Activated CD8-positive, alpha-beta memory T cell treated with anti-CD3 and anti-CD28 coated beads for 1 hour (primary cell): ENCODE measurements at places on chromosomes 4 and X.

- DNase-seq: no peak
These were observed 5.7 kb upstream of the ZNF518B start for GRCh38 chr4:10462876-10463275.

DNA sequence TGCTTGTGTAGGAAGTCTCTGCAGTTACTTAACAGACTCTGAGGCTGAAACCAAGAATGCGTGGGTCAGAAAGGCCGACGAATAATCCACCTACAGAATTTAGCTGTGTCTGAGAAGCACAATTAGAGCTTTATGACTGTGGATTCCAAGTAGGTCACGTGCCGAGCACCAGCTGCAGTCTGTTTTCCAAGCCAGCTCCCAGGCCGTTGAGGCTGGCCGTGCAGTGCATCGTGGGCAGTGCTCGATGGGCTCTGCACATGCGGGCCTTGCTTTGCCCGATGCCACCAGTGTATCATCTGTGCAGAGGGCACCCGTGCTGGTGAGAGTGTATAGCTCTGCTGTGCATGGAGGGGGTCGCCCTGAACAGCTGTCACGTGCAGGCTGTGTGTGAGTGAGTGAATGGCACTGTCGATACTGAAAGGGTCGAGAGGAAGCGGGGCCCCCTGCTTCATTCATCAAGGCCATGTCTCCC is 67.5 kb upstream of the CLDN34 start:
- no peak for DNase-seq

- DNase-seq: no peak
These were observed 1.7 kb upstream of the CNOT6L start for GRCh38 chr4:77820649-77821561.

DNA sequence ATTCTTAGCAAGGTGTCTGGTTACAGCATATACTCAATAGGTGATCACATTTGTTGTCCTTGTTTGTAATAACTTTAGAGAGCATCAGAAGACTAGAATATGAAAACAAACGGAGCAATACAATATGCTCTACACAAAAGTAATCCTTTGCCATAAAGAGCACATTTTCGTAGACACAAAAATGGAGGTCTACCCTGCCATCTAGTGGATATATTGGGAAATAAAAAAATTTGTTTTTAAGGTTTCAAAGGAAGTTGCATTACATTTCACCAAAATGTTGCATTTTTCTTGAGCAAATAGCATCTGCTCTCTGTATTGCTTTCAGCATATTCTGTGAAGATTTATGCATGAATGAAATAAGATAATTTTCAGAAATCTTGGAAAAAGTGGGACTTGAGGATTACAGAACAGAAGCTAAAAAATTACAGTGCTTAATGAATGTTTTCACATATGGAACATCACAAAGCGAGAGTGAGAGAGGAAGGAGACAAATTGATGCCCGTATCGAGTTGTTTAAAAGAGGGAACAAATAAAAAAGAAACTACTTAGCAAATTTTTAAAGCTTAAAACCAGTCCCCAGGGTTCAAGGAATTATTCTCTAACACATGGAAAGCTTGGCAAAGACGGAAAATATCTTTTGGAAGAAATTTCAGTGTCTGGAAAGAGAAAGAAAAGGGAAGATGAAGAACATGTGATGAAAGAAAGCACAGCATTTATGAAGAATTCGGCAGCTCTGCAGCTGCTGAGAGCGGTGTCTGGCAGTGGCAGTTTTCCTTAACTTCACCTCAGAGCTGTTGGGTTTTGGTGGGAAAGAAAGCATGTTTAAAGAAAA is 390.1 kb downstream of the ANKRD50 start:
- DNase-seq: no peak

- no peak for DNase-seq
These were observed 253.8 kb upstream of the KCNIP4 start for GRCh38 chr4:22202246-22202974.

DNA sequence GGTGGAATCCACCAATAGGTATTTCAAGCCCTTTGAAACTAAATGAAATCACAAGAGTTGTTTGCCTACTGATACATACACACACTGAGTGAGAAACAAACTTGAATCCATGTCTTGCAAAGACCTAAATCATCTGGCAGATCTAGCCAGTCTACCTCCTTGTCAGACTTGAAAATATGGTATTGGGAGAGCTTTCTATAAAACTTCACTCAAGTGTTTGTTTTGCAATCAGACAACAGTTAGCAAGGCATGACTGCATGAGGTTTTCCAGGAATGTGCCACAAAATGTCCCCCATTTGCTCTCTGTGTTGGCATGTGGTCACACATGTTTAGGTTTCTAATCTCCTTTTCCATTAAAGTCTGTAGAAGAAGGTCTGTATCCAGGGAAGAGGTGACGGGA is 52.4 kb downstream of the MAP3K15 start:
- no peak for DNase-seq

GRCh38 chr4:187212446-187213080 is 488.9 kb upstream of the FAT1 start:
- DNase-seq: no peak

DNA sequence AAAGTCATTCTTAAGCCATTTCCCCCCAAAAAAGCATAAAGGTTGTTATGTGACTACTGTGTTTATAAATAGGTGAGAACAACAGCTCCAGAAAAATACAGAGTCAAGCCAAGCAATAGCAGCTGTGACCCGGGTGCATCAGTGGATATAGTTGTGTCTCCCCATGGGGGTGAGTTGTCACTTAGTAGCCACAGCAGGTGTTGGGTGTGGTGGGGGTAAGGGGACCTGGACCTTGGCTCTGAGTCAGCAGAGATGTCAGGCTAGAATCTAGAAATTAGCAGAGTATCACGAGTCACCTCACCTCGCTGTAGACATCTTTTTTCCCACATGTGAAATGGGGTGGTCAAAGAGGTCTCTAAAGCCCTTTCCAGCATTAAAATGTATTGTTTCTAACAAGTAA is 42.4 kb downstream of the MOSPD2 start:
- no peak for DNase-seq

- no peak for DNase-seq
These were observed 69.7 kb downstream of the SPIN4 start for GRCh38 chrX:63281465-63281864.

- DNase-seq: no peak
These were observed 37.6 kb downstream of the YIPF6 start for GRCh38 chrX:68536429-68536828.

DNA sequence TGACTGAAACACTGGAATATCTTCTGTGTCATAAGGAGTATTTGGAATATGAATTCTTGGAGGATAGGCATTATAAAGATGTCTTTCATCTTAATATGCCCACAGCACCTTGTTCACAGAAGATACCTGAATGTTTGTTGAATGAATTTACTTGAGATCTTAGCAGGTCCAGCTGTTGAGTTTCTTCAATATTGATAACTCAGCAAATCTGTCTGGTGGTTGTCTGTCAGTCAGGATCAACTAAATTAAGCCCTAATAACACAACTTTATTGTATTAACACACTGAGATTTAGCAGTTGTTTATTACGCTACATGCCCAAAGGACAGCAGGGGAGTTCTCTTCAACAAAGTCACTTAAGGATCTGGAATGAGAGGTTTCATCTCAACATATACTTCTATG is 106.5 kb downstream of the CNOT6L start:
- no peak for DNase-seq

DNA sequence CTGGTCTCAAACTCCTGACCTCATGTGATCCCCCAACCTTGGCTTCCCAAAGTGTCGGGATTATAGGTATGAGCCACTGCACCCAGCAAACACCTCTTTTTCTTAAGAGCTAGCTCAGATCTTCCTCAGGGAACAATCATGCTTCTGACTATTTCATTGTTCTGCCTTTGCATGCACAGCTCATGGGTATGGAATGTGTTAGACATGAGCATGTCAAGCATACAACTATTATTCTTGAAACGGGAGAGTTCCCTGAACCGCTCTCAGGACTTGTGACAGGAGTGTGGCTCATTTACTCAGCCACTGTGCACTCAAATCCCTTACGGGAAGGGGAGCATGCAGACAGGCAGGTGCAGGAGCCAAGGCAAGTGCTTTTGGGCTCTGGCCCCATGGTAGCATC is 231.7 kb upstream of the TAPT1 start:
- DNase-seq: no peak

DNA sequence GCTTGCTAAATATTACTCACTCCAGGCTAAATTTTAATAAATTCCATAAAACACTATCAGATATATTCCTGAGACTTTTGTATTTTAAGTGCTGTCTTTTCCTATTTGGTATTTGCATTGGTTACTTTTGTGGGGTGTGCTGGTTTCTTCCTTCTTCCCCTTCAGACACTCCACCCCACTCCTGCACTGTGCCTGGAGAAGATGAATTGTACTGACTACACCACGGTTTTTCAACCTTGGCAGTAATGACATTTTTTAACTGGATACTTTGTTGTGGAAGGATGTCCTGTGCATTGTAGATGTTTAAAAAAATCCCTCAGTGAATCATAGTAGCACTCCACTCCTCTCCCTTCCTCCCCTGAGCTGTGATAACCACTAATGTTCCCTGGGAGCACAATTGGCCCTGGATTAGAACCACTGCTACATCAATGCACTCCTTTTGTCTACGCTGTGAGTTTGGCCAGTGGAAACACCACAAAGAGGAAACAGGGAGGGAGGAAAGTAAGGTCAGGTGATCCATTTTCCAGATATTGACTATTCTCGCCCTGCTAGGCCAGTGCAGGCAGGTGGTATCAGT is 36.3 kb downstream of the SNCA start:
- DNase-seq: no peak

DNA sequence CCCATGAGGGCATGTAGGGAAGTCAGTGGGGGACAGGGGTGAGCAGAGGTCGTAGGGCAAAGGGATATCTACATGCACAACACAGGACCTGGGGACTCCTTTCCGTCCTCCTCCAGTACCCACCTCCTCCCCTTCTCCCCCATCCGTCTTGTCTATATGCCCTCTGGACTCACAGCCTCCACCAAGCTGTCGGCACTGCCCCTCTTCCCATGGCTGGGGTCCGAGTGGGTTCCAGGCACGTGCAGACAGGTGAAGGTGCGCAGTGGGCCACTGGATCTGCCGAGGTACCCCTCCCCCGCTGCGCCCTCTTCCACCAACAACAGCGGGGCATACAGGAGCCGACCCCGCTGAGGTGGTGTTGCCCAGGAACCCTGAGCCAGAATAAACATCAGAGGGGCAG is 5.5 kb upstream of the SYP start:
- DNase-seq: no peak

GRCh38 chrX:70754169-70754848 is 154.2 kb downstream of the TEX11 start:
- DNase-seq: no peak

DNA sequence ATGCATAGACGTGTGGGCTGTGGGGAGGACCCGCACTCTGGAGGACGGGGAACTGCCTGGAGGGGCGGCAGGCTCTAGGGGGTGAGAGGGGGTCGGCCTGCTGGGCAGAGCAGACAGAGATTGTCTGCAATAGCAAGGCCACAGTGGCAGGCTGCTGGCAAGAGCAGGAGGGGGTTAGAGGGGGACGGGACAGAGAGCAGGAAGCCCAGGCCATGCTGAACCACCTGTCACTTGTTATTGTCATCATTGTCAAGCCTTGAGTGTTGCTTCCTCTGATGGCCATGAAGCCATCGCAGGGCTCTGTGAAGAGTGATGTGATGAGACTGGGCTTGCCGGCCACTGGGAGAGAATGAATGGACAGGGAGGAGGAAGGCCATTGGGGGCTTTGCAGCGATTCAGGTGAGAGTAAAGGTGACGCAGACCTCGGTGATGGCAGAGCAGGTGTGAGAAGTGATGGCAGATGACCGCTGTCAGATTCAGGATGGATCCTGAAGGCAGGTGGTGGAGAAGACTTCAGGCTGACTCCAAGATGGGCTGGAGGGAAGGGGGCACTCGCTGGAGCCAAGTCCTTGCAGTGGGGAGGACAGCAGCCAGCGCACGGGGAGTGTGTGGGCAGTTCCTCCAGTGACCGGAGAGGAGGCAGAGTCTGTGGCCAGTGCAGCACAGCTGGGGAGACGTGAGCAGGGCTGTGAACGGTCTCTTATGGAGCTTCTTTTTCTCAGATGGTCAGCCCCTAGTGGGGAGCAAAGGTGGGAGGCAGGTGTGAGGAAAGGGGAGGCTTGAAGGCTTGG is 43.6 kb downstream of the HTT-AS start:
- no peak for DNase-seq

DNA sequence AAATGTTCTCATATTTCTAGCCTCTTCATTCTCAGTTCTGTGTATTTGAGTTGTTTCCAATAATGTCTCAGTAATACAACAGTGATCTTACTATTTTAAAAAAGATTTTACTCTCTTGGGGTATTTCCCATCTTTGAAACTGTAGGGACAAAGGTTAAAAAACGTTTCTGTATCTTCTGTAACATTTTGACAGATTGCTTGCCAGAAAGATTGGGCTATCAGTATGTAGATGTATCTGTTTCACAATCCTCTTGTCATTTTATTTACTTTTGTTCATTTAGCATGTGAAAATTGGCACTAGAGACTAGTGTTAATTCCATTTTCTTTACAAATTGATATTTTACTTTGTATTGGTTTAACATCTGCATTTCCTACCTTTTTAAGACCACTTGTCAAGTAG is 6.2 kb upstream of the CXCL9 start:
- no peak for DNase-seq

DNA sequence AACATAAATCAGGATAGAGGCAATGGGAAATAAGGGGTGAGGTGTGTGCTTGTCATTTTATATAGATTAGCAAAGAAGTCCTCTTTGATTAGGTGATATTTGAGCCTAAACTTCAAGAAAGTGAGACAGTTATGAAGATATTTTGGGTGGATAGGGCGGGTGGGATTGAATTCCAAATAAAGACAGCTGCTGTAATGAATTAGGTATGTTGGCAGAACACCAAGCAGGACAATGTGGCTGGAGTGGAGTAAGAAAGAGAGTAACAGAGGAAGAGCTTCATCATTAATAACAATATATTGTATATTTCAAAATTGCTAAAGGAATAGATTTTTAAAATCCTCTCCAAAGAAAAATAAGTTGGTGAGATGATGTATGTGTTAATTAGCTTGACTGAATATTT is 91.0 kb upstream of the CENPE start:
- no peak for DNase-seq

DNA sequence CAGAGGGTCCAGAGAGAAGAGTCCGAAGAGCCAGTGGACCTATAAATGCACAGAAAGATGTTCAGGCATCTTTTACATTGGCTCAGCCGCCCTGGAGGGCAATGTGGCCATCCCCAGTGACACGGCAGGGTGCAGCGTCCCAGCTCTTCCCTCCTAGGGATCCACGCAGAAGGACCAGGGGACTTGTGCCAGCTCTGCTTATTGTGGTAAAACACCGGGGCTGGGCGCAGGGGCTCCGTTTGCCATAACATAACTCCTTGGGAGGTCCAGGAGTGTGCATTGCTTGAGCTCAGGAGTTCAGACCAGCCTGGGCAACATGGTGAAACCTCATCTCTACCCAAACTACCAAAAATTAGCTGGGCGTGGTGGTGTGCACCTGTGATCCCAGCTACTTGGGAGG is 70.2 kb downstream of the CPZ start:
- no peak for DNase-seq

- no peak for DNase-seq
These were observed 51.3 kb upstream of the NPNT start for GRCh38 chr4:105843941-105844340.

GRCh38 chr4:167955006-167955405 is 137.3 kb upstream of the ANXA10 start:
- no peak for DNase-seq

- no peak for DNase-seq
These were observed 75.9 kb downstream of the LIMCH1 start for GRCh38 chr4:41613821-41614220.

- DNase-seq: no peak
These were observed 253.9 kb upstream of the NOCT start for GRCh38 chr4:138761638-138762220.
